ENCODE measurements at places on chromosomes 3 and 15.

DNA sequence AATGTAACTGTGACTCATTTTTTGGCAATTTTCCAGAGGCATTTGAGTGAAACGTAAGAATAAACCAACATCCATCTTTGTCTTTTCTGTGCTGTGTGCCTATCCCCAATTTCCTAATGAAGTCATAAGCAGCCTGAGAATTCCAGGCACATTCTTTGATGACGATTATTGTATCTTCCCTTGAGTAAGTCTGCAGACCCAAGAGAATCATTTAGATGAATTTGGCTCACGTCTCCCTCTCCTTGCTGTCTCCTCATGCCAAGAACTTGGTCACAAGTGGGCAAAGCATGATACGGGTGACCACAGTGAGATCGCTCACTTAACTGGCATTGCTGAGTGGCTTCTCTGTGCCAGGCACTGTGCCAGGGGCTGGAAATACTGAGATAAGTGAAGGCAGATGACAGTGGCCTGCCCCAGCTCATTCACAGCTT, 384.5 kb upstream of the IL12A start:
- DNase-seq: no peak

- no peak for DNase-seq
Observed at GRCh38 chr3:128867200-128868125, 12.0 kb upstream of the ACAD9 start.

- no peak for DNase-seq
Observed at GRCh38 chr15:74565381-74566085, 24.5 kb downstream of the ARID3B start.

GRCh38 chr15:64841344-64842095, at the start of gene PLEKHO2:
Gene PLEKHO2 (plus strand): TSS chr15:64841915. CDS start chr15:64842017, 102 bp downstream.
- peak; percentile 98 for DNase-seq

GRCh38 chr3:464255-464654, 267.7 kb downstream of the CHL1 start:
- DNase-seq: no peak

DNA sequence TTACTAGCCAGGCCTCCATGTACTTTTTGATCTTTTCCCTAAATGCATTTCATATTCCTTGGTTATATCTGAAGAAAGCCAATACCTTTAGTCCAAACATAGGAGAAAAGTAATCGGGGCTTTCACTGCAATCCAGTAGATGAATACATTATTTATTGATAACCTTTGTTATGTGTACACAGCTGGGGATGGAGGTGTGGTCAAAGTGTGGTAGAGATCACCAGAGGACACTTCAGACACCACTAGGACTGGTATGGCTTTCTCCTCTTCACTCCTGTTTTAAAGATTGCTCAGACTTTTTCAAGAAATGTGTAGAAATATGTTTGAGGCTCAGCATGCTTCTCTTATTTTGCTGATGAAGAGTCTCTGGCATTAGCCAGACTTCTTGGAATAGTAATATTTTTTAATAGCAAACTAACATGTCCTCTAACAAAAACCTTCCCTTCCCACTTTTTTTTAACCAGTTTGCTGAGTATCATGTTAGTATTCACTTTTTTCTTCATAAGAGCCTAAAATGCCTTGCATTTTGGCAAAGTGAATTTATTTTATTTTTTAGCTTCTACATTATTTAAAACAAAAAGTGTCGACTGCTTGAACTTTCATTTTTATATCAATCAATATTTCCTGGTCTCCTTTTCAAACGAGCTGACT, 65.6 kb upstream of the MBNL1 start:
- no peak for DNase-seq

GRCh38 chr15:82140886-82141285, 95.1 kb upstream of the MEX3B start:
- peak; percentile 55 for DNase-seq

DNA sequence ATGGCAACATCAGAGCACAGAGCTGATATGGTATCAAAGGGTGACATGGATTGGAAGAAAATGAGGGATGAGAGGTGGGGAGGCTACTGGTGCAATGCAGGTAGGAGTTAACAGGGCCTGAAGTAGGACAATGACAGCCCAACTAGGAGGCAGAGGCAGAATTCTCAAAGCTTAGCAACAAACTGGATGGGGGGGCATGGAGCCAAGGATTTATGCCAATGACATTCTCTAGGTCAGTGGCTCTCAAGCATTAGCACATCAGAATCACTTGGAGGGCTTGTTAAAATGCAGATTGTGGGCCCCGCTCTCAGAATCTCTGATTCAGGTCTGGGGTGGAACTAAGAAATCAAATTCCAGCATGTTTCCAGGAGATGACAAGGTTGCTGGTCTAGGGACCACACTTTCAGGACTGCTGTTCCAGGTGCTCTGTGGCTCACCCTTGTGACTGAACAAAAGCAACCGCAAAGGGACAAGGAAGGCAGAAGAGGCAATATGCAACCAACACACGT, 98.0 kb upstream of the TNIK start:
- DNase-seq: no peak

- DNase-seq: no peak
Observed at GRCh38 chr3:43080726-43081568, 24.9 kb downstream of the POMGNT2 start.

Measured in umbilical cord (tissue), 2 donors.